ENCODE measurements at places on chromosomes 4 and X.

DNA sequence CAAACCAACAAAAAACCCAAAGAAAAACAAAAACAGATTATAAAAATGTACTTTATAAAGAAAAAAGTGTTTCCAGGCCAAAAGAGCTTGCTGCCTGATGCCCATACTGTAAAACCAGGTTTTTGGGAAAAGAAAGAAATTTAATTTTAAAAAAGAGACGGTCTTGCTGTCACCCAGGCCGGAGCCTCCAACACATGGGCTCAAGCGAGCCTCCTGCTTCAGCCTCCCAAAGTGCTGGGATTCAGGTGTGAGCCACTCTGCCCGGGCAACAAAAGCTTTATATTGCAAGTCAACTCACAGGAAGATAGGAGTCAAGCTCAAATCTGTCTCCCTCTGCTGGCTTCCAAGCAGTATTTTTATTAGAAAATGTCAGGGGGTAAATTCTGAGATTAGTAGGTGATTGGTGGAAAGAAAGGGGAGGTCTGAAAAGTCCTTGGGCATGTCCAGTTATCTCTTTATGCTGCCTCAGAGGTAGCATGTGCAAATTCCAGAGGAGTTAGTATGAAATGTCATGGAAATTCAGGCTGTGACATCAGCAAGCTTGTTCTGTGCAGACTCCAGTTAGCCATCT is 39.4 kb downstream of the MGST2 start:
- no peak for DNase-seq

GRCh38 chrX:28312965-28313364 is 274.3 kb upstream of the IL1RAPL1 start:
- DNase-seq, result no peak

GRCh38 chr4:147182041-147182440 is 236.4 kb upstream of the TTC29 start:
- no peak for DNase-seq

- no peak for DNase-seq
Observed at GRCh38 chr4:13917015-13917414, 289.5 kb upstream of the BOD1L1 start.

DNA sequence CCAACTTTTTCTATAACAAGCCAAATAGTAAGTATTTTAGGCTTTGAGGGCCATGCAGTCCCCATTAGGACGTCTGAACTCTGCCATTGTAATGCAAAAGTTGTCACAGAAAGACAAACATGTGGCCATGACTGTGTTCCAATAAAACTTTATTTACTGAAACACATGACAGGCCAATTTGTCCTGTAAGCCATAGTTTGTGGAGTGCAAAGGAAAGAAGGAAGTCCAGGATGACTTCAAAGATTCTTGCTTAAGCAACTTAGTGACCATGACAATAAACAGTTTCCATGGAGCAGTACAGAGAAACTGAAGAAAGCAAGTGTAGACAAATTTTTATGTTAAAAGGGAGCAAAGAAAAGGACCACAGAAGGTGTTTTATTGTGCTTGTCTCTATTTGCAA is 35.0 kb upstream of the MYOZ2 start:
- no peak for DNase-seq

DNA sequence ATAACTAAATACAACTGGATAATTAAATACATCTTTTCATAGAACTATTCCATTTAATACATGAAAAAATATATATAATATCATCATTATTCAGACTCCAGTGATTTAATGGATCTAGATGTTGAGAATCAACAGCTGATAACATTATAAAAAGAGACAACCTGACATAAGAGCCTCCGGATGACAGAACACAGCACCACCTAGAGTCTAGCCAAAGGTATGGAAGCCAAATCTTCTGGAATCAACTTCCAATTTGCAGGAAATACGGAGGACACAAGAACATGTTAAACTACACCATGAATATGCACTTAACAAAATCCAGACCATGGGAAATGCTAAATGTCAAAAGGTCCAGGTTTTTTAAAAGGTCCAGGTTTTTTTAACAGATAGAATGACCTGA is 55.0 kb downstream of the LRBA start:
- no peak for DNase-seq

- no peak for DNase-seq
Observed at GRCh38 chrX:38225093-38225492, 4.4 kb upstream of the SRPX start.

- peak; percentile 22 for DNase-seq
Observed at GRCh38 chrX:2500091-2500802, 529 bp downstream of the DHRSX start.

DNA sequence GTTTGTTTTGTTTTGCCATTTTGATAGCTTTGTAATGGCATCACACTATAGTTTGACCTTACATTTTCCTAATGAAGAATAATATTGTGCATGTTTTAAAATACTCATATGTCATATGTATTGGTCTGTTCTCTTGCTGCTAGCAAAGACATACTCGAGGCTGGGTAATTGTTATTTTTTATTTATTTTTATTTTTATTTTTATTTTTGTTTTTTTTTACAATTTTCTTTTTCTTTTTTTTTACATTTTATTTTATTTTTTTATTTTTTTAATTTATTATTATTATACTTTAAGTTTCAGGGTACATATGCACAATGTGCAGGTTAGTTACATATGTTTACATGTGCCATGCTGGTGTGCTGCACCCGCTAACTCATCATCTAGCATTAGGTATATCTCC is 104.6 kb upstream of the GRID2 start:
- DNase-seq, result no peak

DNA sequence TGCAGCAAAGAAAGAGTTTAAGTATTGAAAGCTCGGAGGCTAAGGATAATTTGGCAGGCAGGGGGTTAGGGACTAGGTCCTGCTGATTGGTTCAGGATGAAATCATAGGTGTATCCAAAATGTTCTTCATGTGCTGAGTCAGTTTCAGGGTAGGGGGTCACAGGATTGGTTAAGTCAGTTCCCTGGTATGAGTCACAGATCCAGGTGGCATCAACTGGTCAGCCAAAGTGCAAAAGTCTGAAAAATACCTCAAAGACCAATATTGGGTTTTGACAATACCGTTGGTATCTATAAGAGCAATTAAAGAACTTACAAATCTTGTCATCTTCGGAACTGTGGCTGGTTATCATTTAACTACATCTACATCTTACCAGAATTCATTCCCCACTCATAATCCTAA is 25.6 kb upstream of the PRDM8 start:
- DNase-seq, result no peak

DNA sequence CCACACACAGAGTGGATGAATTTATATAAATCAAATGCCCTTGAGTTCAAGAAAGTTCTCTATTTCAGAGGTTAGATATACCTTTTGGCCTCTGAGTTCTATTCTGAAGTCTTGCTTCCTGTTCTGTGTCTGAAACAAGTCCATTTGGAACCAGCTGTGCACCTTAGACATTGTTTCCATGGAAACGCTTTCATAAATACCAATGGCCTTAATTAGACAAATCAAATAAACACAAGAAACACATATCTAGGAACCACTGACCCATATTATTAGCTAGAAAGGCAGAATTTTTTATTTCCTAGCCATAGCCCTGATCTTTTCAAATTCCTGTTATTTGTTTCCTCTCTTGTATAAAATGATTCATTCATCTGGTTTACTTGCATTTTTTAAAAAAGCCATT is 8.4 kb upstream of the C4orf54 start:
- no peak for DNase-seq

GRCh38 chr4:13912966-13913365 is 285.4 kb upstream of the BOD1L1 start:
- DNase-seq, result no peak

Data from cerebellum (tissue), 4 donors.